ENCODE measurements at places on chromosomes 16 and 17.

- DNase-seq: no peak
Observed at GRCh38 chr16:76210157-76210556, 67.0 kb upstream of the CNTNAP4 start.

- DNase-seq: no peak
Observed at GRCh38 chr17:17922070-17922614, 50.1 kb downstream of the TOM1L2 start.

- DNase-seq: peak; percentile 4
Observed at GRCh38 chr16:76114681-76115080, 162.5 kb upstream of the CNTNAP4 start.

DNA sequence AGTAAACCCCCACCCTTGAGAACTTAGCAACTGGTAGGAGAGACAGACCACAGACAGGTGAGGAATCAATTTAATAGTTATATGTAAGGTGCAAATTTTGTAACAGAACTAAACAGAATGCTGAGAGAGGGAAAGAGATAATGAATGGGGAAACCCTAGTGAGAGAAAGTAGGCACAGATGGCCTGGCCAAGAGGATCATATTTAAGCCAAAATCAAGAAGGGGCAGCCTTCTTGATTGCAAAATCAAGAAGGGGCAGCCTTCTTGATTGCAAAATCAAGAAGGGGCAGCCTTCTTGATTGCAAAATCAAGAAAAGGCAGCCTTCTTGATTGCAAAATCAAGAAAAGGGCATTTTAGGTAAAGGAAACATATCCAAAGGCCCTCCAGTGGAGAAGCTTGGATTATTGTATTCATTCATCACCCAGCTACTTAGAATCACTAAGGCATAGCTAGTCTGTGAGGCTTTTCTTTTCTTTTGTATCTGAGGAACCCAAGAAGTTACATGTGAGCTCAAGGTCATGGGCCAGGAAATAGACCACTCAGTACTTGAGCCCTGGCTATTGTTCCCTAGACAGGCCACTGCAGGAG, 190.6 kb downstream of the CYLD start:
- peak; percentile 28 for DNase-seq

- no peak for DNase-seq
Observed at GRCh38 chr16:87845807-87846619, 23.3 kb downstream of the SLC7A5 start.

All from suppressor macrophage treated with lipopolysaccharide for 4 hours (primary cell).